AG10803 (cell line): ENCODE measurements at places on chromosomes 7 and 10.

DNA sequence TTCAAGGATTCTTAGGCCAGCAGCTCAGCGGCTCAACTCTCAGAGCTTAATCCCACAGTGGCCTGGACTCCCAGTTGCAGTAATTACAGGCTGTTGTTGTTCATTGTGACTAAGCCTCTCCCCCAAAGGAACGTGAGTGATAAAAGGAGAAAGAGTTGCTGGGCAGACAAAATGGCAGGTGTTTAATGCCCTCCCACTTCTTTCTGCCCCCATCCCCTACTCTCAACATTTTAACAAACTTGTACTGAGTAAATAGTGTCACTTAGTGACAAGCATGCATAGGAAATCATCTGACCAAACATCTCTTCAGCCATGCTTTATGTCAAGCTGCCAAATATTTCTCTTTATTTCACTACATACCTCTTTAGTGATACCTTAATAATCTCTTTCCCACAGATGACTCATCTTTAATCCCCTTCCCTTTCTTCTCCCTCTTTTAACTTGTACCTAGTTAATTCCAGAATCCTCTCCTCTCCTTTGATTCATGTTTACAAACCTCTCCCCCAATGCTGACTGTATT is 12.4 kb upstream of the MTERF1 start:
- DNase-seq = peak; percentile 24

DNA sequence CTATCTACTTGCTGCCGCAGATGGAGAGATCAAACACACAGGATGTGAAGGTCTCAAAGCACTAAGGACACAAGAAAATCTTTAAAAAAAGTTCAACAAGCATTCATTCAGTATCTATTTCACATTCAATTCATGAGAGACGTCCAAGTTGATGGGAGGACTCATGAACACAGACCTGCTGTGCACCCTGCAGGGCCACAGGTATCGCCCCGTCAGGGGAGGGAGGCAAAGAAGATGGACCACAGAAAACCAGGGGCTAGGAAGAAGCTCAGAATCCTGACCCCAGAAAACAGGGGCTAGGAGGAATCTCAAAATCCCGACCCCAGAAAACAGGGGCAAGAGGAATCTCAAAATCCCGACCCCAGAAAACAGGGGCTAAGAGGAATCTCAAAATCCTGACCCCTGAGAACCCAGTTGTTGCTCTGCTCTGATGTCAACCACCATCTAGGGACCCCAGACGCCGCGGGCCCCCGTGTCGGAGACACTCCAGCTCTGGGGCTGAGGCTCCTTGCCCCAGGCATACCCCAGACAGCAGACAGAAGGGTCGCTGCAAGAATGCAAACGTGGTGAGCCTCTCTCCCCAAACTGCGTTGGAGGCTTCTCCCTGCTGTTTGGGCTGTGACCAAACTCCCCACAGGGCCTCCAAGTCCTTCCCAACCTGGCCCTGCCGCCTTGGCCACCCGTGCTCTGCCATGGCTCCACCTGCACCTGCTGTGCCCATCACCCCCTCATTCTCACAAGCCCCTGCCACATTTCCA is 197.6 kb downstream of the DIP2C start:
- DNase-seq = no peak

- DNase-seq = no peak
These were observed 7.1 kb downstream of the NEBL start for GRCh38 chr10:20890009-20890408.

GRCh38 chr7:116672596-116673456 is 830 bp downstream of the MET start:
- DNase-seq = peak; percentile 31

DNA sequence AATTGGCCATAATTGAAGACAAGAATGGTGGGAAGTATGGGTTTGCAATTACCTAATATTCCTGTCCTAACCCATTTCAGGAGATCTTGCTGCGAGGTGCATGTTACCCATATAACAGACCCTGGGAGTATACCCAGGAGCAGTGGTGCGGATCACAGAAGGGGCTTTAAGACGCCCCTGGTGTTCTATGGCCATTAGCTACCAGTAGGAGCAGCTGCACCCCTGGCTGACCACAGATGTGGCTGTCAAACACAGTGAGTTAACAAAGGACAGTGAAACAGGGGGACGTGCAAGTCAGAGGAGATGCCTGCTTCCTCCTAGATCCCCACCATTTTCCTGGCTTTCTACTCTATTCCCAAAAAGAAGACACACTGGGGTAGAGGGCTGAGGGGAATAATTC is 25.2 kb downstream of the AOC1 start:
- no peak for DNase-seq

DNA sequence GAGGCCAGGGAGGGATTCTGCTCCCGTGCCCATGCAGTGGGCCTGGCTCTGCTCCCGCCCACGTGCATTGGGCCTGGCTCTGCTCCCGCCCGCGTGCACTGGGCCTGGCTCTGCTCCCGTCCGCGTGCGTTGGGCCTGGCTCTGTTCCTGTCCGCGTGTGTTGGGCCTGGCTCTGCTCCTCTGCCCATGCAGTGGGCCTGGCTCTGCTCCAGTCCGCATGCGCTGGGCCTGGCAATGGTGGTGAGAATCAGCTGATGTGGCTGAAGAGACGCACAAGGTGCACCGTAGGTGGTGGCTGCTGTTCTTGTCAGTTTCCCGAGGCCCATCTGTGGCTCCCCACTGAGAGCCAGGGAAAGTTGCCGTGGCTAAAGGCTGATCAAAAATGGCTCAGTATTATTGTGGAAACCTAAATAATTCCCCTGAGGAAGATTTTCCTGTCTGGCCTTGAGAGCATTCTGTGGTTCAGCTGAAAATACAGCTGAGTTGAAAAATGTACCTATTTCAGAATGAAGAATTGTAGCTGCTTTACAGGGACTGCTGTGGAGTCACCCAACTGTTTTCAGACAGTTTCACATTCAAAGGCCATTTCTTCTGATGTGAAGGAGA is 572.4 kb downstream of the GLRX3 start:
- DNase-seq = no peak

DNA sequence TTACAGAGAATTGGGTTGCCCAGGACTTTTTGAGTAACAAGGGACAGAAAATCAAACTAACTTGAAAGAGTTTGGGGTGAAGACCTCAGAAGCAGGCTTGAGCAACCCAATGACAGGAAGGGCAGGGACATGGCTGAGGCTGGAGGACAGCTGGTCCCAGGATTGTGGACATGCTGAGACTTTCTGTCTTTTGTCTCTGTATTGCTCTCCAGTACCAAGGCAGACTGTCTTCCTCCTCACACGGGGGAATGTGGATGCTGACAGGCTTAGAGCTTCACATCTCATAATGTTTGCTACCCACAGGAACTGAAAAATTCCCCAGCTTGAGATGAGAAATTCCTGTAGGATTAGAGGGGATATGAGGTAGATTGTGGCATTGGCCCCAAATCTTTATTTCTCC is 229.6 kb downstream of the PHF14 start:
- no peak for DNase-seq

DNA sequence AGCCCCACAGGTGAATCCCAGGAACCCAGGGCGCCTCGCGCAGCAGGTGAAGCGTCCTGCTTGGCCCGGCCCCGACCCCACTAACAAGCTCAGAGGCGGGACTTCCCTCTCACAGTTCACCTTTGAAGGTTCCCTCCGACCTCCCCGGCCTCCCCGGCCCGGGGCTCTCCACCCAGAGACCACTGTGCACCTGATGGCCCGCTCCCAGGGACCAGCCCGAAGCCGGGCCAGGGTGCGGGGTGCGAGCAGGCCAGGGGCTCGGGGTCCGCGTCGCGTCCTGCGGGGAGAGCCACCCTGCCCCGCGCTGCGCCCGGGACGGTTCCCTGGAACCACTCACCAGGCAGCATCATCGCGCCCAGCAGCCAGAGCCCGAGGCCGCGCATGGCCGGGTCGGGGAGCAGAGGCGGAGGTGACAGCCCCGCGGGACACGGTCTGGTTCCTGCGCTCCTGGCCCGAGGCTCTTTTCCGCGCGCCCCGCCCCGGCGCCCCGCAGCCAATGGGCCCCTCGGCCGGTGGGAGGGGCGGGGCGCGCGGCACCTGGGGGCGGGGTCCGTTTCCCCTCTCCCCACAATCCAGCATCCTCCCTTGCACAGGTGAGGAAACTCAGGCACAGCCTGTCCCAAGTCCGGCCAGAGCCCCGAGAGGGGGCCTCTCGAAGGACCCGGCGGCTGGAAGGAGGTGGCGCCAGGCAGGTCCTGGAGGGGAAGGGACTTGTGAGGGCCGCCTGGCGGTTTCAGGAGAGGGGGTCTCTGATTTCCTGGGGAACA is at the start of gene ADAM8:
Gene ADAM8 (minus strand): TSS at position 434 of the 767 bp plus-strand sequence. CDS start 51 bp downstream, at position 383.
- no peak for DNase-seq

- no peak for DNase-seq
These were observed 100.5 kb upstream of the TPK1 start for GRCh38 chr7:144936314-144936713.

- DNase-seq = no peak
These were observed 6.0 kb downstream of the ZMIZ1 start for GRCh38 chr10:79074732-79075131.

DNA sequence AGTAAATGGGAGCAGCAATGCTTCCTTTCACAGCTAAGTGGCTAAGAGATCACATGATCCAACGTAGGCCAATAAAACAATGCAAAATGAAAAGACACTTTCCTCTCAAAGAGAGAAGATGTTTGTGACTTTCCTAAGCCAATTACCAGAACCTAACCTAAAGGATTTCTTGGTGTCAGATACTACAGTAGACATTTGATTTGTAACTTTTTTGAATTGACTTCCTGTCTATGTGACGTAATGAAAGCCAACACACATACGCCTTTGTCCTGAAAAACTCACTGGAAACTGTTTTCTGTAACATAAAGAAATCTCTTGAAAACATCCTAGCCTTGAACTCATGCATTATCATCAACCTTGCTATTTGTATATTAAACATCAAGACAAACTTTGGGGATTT is 417.1 kb downstream of the GPAM start:
- no peak for DNase-seq

DNA sequence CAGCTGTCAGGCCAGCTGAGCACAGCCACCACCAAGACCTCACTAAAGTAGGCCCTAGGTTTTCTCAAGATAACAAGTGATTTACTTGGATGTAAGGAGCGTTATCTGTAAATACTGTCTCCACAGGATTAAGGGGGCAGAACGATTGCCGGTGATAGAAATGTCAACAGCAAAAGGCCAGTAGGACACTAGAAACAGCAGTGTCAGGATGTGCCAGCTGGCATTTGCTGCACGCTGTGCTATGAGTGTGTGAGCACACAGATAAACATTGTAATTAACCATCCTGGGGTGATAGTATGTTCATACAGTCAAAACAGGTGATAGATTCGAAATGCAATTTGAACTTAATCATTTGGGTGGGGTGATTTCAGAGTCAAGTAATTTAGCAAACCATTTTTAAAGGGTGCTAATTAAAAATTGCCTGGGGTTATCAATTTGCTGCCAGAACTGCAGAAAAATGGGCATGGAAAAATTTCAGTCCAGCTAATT is 36.3 kb upstream of the NOBOX start:
- DNase-seq = no peak

DNA sequence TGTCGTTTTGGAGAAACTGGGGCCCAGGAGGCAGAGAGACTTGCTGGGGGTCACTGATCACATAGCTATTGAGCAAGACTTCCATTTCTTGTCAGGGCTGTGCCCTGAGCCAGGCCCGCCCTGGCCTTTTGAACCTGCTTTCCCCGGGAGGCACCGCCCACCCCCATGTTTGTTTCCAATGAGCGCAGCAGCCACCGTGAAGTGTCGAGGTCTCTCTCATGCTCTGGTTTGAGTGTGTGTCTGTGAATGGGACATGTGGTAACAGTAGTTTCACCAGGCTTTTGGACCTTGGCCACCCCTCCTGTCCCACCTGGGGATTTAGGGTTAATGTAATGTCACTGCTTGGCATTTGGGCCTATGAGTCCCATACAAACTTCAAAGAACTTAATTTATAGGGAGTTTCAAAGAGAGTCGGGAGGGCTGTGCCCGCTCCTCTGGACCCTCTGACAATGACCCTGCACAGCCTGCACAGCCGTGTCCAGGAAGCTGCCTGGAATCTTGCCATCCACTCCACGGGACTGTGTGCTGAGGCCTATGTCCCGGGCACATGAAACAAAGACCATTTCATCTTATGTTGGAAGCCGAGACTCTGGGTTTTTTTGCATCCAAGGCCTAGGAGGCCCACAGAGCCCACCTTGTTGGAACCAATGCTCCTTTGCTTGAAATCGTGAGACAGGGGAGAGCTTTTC is 6.3 kb downstream of the PRF1 start:
- no peak for DNase-seq

DNA sequence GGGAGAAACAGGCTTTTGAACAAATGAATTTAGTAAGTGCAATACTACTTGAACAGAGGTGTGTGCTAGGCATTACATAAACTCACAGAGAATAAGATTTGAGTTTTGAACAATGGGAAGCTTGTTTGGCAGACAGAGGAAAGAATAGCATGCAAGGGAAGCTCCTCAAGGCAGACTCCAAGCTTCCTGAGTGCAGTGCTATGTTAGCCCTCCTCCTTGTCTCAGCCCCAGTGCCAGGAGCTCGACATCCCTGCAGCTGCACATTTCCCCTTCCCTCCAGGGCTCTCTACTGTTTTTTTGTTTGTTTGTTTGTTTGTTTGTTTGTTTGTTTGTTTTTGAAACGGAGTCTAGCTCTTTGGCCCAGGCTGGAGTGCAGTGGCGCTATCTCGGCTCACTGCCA is 237.5 kb downstream of the IPMK start:
- peak; percentile 4 for DNase-seq

DNA sequence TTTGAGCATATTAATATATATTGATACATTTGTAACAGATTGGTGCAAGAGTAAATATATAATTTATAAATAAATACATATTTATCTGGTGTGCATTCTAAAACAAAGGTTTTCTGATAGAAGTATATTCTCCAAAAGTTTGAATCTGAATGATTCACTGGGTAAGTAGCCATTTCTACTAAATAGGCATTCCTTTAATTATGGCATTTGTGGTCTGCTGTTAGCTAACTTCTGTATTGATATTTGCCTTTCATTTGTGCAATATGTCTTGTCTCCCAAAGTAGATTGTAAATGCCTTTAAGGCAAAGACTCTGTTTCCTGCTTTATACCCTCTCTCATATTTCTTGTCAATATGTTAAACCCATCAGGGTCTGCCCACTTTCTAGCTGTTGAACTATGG is 11.1 kb upstream of the ARID5B start:
- peak; percentile 56 for DNase-seq
